ENCODE measurements at places on chromosomes 5 and 9.

- DNase-seq: no peak
These were observed 166.8 kb downstream of the ATP10B start for GRCh38 chr5:160685219-160685618.

GRCh38 chr5:102959055-102959454 is 160.9 kb downstream of the GIN1 start:
- DNase-seq: no peak

DNA sequence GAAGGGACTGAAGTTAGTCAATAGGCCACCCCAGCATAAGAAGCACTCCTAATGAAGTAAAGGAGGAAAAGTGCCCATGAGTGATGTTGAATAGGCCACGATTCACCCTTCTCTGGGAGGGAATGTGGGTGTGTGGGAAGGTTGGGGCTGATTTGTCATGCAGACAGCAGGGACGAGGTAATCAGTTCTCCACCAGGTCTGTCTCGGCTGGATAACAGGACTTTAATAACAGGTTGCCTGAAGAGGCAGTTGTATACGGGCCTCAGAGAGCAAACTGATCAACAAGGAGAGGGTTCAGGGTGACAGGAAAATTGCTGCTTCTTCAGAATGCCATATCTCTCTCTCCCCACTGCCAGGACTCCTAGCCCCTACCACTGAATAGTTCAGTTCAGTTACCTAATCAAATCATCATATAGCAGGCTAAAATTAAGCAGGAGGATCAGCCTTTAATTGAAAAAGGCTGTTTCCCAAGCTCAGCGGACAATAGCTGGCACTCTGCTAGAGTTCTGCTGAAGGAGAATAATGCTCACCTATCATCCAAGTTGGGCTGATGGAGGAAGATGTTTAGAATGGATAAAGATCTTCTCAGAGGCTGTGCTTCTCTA is 43.6 kb upstream of the SMIM32 start:
- no peak for DNase-seq

- DNase-seq: no peak
These were observed 111.2 kb upstream of the LRRTM2 start for GRCh38 chr5:138986186-138986800.

GRCh38 chr5:138186002-138186447 is 7.1 kb downstream of the KIF20A start:
- no peak for DNase-seq

DNA sequence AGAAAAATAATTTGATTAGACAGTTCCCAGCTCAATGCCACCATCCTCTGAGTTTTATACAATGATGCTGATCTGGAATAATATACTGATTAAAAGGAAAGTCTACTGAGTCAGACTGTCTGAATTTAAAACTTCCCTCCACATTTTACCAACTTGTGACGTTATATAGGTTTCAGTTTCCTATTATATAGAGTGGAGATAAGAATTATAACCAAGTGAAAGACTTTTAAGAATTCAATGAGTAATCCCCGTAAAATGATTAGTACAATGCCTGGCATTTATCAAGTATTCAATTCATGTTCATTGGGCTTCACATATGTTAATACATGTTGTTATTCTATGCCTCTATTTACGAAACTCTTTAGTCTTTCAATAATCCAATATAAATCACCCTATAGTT is 166.0 kb downstream of the CDH9 start:
- DNase-seq: no peak

DNA sequence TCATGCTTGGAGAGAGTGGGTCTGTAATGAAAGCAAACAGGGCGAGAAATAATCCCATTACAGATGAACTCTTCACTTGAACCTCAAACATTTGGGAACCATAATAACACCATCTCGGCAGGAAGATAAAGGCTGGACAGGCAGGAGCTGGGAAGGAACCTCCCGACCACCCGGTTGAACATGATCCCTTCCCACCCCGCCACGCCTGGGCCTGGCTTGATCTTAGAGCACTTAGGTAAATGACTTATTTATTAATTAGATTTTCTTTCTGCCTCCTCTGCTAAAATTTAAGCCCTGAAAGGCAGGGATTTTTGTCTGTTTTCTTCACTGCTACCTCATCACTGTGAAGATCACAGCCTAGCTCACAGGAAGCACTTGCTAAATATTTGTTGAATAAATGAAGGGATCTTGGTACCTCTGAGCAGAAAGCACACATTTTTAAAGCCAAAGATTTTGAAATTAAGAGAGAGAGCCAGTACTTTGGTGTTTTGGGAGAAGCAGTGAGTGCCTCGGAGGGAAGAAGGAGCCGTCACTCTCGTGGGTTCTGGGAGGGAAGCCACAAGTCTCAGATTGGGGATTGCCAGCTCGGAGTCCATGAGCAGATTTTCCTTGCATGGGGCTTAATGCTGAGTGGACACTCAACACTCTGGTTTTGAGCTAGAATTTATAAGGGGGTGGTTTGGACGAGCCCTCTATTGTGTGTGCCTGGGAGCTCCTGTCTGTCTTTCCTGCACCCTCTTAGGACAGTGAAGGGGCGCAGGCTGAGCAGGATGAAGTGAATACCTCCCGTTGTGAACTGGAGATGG is 133.3 kb downstream of the MACROH2A1 start:
- no peak for DNase-seq

DNA sequence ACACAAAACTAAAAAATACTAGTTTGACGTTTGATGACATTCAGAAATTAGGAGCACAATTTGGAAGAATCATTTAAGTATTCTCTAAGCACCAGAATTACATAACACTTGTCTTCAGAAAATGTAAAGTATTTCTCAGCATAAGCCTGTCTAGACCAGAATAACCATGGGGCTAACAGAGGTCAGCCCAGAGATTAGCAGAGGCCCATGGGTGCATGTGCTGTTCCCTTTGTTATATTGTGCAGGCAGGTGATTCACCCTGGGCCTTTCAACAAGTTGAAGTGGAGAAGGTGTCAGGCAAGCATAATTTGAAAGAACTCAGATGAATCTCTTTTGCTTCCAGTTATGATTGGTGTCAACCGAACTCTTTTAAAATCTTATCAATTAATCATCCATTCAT is 227.9 kb downstream of the LURAP1L start:
- DNase-seq: no peak

DNA sequence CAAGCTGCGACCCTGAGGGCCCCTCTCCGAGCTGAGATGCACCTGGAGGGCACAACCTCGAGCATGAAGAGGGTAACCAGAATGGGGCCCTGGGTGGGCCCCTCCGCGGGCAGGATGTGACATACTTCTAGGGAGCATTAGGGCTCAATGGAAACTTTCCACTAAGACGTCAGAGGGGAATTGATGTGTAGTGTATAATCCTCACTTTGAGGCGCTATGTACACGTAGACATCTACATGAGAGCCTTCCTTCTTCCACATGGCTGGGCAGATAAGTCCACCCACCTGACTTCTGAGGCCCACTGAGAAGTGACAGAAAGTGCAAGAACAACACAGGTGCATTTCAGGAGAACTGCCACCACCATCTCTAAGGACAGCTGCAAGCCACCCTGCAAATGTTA is 61.0 kb downstream of the DAP start:
- DNase-seq: no peak

- DNase-seq: peak; percentile 67
These were observed 19.2 kb upstream of the SHB start for GRCh38 chr9:38088006-38088925.

- no peak for DNase-seq
These were observed 19.4 kb upstream of the FCN1 start for GRCh38 chr9:134937164-134937555.

DNA sequence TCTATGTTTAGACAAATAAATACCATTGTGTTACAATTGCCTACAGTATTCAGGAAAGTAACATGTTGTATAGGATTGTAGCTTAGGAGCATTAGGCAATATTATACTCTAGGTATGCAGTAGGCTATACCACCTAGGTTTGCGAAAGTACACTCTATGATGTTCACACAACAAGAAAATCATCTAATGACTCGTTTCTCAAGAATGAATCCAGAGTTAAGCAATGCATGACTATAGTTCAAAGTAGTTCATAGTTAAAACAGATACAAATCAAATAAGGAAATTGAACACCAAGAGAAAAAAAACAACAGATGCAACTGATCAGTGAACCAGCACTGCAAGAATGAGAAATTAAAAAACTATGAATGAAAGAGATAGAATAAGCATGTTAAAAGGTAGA is 27.6 kb upstream of the ABLIM3 start:
- DNase-seq: no peak

GRCh38 chr5:129904102-129904666 is at the start of gene CHSY3:
CHSY3 (plus strand) TSS chr5:129904465.
- no peak for DNase-seq

- no peak for DNase-seq
These were observed 2.9 kb downstream of the ATPSCKMT start for GRCh38 chr5:10246761-10247160.

DNA sequence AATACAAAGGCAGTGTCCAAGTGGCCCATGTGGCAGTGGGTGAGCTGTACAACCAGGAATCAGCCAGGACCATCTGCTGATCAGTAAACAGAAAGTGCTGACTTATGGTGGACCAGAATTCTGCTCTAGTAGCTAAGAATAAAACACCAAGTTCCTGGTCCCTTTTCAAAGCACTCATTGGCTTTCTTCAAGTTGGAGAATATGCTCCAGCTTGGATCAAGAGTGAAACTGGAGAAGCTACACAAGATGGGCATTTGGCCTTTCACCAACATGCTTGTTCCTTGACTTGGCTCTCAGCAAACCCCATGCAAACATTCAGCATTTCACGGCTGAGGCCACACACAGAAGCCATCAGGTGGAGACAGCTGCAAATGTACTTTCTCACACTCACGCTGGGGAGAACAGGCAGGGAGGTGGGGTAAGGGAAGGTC is 32.1 kb downstream of the MARCHF3 start:
- DNase-seq: no peak

GRCh38 chr5:171770153-171770552 is 15.5 kb upstream of the SMIM23 start:
- DNase-seq: no peak

- no peak for DNase-seq
These were observed 10.8 kb downstream of the MRPL36 start for GRCh38 chr5:1788828-1789227.

GRCh38 chr5:139137697-139138096 is 60.5 kb downstream of the SIL1 start:
- DNase-seq: no peak

DNA sequence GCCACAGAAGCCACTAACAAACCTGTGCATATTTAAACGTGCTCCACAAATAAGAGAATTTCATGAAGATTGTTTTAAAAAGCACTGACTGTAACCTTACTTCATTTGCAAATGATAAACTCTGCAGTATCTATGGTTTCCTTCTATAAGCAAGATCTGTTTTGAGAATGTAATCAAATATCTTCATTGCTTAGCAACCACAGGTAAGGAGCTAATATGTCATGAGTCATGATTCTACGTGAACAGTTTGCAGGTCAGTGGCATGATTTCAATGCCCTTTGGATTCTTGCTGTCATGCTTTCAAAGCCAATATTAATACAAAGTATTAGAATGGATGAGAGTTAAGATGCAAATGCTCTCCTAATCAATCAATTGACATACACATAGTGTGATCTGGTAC is 325.0 kb downstream of the EDIL3 start:
- DNase-seq: no peak

GRCh38 chr9:127219520-127219919 is 45.1 kb upstream of the GARNL3 start:
- no peak for DNase-seq

DNA sequence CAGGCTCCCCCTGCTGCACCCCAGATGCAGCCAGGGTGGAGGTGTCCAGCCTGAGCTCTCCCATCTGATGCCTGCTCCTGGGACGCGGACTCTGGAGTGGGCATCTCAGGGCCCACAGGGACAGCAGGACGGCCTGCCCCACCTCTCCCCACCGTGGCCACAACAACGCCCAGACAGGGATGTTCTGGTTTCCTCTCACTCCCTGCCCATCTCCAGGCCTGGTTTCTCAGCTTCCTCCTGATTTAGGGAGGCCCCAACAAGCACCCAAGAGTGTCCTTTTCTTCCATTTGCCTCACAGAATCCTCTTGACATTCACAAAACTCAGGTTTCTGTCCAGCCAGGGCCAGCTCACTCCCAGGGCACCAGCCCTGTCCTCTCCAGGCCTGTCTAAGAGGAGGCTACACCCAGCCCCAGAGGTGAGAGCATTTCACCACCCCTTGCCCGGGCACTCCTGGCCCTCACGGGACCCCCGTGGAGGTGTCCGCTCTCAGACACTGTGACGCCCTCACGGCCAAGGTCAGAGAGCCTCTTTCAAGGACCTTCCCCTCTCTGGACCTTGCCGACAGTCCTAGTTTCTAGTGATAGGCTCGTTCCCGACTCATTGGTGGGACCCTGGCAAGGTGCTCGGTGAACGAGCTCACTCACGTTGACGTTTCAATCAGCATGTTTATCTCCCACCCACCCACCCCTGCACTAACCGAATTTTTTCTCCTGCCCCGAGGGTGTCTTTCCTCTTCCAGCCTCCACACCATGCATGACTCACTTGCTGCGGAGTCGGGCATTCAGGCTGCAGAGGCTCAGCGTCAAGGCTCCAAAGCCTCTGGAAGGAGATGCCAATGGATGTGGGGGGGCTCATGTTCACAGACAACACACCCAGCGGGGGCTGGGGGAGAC is 62.0 kb upstream of the UNC5A start:
- DNase-seq: no peak

DNA sequence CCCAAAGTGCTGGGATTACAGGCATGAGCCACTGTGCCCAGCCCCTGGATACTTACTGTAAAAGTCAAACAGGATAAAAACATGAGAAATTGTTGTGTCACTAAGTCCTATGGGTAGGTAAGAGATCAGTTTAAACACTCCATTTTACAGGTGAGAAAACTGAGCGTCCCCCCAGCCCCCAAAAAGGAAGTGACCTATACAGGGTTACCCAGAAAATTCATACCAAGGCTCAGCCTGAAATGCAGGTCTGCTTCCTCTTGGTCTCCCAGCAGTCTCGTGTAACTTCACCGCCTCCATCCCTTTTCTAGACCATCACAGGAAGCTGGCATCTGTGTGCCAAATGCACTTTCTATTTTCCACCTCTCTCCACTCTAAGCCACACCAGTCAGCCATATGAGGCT is 57.2 kb downstream of the TMOD1 start:
- no peak for DNase-seq

- no peak for DNase-seq
These were observed 85.9 kb downstream of the GALNT10 start for GRCh38 chr5:154276261-154276972.

GRCh38 chr9:95478335-95478734 is 38.4 kb downstream of the PTCH1 start:
- no peak for DNase-seq

DNA sequence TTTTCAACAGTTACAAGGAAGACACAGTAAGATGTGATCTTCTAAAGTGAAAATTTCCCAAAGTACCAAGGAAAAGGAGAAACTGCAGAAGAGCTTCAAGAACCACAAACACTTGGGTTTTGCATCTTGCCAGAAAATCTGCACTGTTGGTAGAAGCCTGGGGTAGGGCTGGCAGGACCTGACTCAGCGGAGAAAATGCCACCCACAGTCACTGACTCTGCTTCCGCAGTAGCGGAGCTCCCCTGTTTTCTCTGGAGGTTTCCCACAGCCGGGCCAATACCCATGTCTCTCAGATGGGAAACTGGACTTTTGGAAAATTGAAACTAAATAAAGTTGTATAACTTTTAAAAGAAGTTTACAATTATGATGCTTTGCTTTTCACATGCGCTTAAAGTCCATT is 104.2 kb downstream of the MEF2C start:
- DNase-seq: no peak

GRCh38 chr9:105067895-105068580 is 140.1 kb upstream of the ABCA1 start:
- DNase-seq: no peak
